ENCODE measurements at places on chromosomes 2 and 18.

DNA sequence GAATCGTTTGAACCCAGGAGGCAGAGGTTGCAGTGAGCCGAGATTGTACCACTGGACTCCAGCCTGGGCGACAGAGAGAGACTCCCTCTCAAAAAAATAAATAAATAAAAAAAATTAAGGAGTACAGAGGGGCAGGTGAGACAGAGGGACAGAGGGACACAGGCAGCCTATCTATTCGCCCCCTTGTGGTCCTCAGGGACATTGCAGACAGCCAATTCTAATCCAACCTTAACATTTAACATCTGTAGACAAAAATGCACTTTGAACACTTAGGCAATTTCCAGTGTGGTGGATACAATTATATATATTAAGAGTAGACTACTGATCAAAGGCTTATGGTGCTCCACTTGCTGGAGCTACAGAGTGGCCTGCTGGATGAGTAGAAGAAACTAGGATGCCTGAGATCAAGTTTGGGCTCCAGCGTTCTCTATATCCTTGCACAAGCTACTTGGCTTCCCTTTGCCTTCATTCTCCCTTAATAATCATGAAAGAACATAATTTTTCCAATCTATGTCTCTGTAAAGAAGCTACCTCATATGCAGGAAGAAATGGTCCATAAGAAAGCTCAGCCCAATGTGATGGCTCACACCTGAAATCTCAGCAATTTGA, 8.2 kb upstream of the SMARCAL1 start:
- DNase-seq: no peak

GRCh38 chr2:152962446-152962845, 244.0 kb downstream of the ARL6IP6 start:
- no peak for DNase-seq

GRCh38 chr2:85790499-85791188, 36.9 kb downstream of the ATOH8 start:
- DNase-seq: no peak

GRCh38 chr18:62045316-62045715, 141.5 kb downstream of the PIGN start:
- DNase-seq: no peak

DNA sequence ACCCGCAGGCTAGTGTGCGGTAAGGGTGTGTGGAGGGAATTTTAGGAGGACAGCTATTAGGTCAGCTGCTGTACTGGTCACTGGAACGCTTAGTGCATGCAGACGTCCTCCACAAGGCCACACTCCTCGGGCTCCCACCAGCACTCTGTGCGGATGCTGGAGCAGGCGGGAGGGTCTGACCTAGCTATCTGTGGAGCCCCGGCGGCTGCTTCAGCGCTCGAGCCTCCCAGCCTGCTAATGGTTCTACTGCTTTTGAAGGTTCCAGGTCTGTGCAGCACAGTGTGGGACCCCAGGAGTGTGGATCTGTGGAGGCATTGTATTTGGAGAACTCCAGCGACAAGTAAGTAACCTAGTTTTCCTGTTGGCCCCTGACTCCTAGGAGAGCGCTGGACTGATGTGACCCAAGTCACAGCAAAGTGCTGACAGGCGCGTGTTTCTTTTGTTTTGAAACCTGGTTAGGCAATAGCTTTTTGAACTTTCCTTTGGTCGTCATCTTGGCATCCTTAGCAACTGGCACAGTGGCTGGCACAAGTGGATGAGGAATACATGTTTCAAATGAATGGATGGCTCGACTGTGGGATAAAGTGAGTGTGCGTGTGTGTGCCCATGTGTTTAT, 113.5 kb downstream of the ZNF236 start:
- DNase-seq: no peak

- no peak for DNase-seq
Observed at GRCh38 chr2:88606371-88607030, 20.8 kb downstream of the EIF2AK3 start.

DNA sequence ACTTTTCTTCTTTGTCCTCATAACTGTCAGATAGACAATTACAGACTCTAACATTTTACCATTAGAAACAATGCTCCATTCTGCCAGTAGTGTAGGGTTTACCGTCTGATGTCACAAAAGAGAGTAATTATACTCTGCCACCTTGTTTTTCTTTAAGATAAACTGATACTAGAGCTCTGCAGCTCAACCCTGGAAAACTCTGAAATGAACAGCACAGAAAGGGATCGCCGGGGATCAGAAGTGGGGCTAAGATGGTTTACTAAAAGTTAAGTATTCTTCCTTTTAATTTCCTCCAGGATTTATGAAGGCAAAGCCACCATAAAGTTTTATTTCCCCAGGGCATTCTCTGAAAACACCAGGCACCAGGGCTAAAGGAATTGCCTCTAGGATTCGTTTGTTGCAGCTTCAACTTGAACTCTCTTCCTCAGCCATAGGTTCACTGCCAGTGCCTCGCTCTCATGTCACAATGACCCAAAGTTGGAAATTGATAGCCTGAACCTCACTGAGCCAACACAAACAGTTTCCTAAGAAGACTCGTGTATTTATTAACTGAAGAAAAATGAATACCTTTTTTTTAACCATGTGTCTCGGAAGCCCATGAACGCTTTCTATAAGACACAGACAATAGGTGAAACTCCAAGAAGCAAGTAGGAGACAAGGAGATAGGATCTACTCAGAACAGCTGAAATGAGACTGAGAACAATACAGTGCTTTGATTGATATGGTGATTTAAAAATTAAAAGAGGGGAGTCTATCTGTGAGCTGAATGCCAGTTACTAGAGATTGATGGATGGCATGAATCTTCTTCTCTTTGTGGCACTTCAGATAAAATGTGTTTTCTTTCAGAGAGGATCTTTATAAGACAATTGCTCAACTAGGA, 121.5 kb upstream of the SPATS2L start:
- no peak for DNase-seq

DNA sequence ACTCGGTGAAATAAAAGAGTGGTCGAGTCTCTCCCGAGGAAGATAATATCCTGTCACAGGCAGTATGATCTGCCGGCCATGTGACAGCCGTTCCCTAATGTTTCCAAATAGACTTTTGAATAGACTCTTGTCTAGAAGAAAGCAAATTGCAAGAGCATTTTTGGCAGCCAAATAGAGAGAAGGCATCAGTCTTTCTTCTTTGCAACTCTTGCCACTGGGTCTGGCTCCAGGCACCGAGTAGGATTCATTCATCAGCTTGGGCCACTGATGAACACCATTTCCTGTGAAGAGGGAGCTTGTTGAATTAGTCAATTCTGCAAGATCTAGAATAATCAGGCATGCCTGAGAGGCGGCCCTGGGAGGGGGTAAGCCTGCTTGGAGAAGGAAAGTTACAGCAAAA, 165.6 kb downstream of the KLHL29 start:
- no peak for DNase-seq

DNA sequence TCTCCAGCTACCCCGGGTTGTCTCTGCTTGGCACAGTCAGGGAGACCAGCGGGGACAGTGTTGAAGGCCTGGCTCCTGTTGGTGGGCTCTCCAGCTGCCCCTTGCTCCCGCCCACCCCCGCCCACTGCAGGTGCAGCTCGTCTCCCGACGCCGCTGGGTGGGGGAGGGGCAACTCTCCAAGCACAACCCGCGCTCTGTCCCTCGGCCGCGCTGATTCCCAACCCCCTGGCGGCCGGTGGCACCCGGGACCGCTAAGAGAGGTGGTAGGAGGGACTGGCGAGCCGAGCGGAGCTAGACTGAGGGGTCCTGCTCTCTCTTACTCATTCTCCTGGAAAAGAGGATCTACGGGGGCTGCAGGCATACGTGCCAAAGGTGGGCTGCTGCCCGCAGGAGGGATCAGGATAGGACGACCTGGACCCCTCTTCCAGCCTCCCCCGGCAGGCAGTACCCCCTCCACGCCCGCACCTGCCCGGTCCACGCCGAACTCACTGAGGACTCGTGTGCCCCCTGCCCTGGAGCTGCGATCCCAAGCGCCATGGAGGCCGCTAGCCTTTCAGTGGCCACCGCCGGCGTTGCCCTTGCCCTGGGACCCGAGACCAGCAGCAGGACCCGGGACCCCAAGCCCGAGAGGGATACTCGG, 44.5 kb downstream of the DDX18 start:
- no peak for DNase-seq

- DNase-seq: no peak
Observed at GRCh38 chr2:174492963-174493431, 6.2 kb upstream of the GPR155 start.

DNA sequence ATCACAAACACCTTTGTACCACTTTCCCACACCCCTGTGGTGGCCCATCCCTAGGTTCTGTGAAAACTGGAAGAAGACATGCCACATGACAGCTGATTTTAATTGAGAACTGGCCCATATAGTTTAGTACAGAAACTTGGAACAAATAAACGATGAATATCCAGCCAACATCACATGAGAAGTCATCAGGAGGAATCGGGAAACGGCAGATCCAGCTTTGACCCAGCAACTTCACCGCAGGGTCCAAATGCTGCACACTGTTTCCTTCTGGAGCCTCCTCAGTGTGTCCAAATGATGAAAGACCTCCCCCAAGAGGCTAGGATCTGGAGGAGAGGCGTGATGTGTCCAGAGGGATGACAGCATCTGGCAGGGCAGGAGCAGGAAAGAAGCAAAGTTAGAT, 75.5 kb downstream of the COPS8 start:
- DNase-seq: no peak

- DNase-seq: no peak
Observed at GRCh38 chr2:123644053-123644452, 381.0 kb upstream of the CNTNAP5 start.

- no peak for DNase-seq
Observed at GRCh38 chr2:8289111-8289510, 392.7 kb upstream of the ID2 start.

- no peak for DNase-seq
Observed at GRCh38 chr2:207139552-207139951, 26.2 kb downstream of the KLF7 start.

DNA sequence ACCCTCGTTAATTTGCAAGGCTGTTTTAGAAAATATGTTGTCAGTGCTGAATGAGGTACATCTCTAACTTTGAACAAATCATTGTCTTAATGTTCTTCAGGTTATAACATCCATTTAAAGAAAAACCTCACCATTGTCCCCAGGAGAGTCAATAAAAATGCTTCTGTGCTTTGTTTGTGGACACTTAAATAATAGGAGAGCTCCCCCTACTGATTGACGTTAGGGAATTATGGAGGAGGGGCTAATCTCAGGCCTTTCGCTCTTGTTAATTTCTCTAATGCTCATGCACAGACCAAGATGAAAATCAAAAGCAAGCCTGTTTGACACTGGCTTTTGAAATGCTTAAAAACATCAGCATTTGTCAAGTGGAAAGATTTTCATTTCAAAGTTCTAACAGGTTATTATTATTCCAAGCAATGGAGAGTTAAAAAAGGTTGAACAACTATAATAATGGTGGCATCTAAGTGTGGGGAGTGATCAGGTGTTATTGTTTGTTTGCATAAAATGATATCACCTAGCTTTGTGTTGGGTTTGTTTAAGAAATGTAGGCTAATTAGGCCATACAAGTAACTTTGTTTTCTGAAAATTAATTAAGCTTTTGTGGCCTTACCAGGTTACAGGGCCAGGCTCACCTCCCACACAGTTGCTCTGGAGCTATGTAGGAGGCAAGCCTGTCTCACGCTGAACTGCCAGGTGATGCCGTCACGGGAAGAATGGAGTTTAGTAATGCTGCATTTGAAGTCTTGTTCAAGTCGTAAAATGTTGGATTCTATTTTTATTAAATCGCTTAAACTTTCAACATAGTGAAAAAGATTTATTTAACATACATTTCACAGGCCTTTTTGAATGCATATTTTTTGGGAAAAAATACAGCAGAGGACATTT, 51.7 kb upstream of the SMIM21 start:
- no peak for DNase-seq

DNA sequence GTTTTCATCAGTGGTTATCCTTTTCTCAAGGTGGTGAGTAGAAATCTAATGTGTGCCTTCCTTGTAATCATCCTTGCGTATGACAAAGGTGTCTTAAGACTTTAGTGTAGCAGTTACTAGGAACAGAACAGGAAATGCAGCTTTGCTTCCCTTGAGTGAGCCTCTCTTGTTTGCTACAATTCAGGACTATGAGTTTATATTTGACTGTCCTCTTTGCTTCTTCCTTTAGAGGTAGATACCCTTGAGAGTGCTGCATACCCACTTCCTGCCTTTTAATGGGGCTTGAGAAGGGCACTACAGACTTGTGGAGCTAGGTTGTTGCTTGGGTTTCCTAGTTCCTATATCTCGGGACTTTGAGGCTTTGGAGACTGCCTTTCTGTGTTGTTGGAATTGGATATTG, 3.8 kb downstream of the KCNJ13 start:
- DNase-seq: no peak

- no peak for DNase-seq
Observed at GRCh38 chr2:50231510-50231909, 800.4 kb downstream of the NRXN1 start.

GRCh38 chr2:170224692-170225294, 46.8 kb downstream of the MYO3B start:
- DNase-seq: no peak

- DNase-seq: no peak
Observed at GRCh38 chr2:209960676-209961630, 41.5 kb upstream of the RPE start.

- DNase-seq: no peak
Observed at GRCh38 chr18:79445696-79446561, 50.2 kb downstream of the NFATC1 start.

DNA sequence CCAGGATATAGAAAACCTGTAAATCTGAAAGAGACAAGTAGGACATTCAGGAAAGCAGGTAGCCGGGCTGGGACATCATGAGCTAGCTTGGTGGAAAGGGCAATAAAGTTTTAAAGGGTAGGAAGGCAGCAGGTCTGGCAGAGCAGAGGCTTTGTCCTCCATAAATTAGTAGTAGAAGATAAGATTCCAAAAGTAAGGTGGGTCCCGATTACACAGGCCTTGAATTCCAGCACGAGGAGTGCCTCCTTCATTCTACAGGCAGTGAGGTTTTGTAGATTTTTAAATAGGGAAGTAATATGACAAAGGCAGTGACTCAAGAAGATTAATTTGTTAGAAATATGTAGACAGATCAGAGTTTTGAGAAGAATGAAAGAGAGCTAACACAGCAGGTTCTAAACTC, 160.7 kb downstream of the DTNB start:
- no peak for DNase-seq

DNA sequence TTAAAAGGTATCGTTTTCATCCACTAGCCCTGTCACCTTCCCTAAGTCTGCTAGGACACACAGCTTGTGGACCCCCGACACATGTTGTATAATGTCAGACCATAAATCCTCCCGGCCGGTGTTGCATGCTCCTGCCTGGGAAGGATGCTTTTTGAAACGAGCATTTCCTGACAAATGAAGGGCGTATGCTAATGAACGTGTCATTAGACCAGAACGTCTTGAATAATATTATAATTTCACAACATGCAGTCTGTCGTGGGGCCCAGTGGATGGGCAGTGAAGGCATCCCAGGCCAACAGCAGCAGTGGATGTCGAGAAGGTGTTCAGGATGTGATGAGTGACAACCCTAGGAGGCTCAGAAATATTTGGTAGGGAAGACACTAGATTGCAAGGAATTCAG, 7.5 kb downstream of the CHRNA1 start:
- no peak for DNase-seq

- no peak for DNase-seq
Observed at GRCh38 chr2:205758051-205758450, 75.8 kb downstream of the NRP2 start.
